Lung microvascular endothelial cell (primary cell): ENCODE measurements at places on chromosomes 6 and 20.
A peak's percentile ranks its signal among the peaks of the same experiment; 100 is the strongest.

- peak; percentile 62 for DNase-seq
Observed at GRCh38 chr6:138517635-138518034, 18.3 kb upstream of the NHSL1 start.

- DNase-seq = no peak
Observed at GRCh38 chr6:166758136-166758704, 131.2 kb upstream of the RPS6KA2 start.

DNA sequence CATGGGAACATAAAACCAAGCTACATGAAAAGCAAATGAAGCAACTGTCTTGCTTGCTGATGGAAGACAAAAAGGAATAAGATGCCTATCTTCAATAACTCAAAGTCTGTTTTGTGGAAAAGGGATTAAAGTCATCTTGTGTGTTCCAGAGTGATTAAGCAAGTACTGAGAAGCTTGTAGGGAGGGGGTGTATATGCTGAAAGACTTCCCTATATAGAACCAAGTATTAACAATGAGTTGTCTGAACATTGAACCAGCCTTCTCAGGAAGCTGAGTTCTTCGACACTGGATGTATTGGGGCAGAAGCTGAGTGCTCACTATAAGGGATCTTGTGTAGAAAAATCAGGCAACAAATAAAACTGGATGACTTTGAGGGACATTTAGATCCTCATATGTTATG is 451.8 kb downstream of the CD83 start:
- DNase-seq = no peak

DNA sequence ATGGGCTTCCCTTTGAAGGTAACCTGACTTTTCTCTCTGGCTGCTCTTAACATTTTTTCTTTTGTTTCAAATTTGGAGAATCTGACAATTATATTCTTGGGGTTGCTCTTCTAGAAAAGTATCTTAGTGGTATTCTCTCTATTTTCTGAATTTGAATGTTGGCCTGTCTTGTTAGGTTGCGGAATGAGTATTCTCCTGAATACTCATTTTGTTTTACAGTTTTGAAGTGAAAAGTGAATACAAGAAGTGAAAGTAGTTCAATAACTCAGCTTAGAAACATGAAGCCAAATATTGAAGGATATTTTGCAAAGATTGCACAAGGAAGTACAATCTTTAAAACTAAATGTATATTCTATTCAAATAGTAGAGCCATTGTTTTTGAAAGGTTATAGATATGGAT is 120.2 kb upstream of the MAP3K4 start:
- DNase-seq = no peak

- DNase-seq = no peak
Observed at GRCh38 chr6:44245391-44245911, 1.4 kb upstream of the HSP90AB1 start.

DNA sequence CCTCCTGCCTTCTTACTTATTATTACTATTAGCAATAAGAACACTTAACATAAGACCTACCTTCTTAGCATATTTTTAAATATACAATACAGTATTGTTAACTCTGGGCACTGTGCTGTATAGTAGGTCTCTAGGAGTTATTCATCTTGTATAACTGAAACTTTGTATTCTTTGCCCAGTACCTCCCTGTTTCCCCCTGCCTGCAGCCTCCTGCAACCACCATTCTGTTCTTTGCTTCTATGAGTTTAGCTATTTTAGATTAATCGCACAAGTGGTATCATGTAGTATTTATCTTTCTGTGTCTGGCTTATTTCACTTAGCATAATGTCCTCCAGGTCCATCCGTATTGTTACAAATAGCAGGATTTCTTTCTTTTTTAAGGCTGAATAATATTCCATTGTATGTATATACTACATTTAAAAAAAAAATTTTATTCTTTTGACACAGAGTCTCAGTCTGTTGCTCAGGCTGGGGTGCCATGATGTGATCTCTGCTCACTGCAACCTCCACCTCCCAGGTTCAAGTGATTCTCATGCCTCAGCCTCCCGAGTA is 4.4 kb downstream of the C6orf89 start:
- DNase-seq = no peak

GRCh38 chr6:40671001-40671693 is 84.0 kb upstream of the LRFN2 start:
- no peak for DNase-seq

DNA sequence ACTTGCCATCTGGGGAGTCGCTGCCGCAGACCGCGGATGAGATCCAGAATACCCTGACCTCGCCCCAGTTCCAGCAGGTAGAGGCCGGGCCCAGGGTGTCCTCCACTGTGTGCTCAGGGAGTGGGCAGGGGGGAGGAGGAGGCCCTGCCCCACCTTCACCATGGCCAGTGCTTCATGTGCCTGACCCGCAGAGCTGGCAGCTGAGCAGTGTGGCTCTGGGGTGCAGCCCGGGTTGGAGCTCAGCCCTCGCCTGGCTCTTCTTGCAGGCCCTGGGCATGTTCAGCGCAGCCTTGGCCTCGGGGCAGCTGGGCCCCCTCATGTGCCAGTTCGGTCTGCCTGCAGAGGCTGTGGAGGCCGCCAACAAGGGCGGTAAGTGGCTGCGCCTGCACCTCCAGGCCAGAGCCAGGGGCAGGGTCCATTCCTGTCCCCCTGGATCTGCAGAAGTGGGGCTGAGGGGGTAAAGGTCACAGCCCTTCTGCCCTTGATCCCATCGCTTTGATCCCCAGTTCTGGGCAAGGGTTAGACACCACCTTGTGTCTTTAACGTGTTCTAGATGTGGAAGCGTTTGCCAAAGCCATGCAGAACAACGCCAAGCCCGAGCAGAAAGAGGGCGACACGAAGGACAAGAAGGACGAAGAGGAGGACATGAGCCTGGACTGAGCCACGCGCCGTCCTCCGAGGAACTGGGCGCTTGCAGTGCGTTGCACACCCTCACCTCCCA is 5.5 kb downstream of the ADRM1 start:
- no peak for DNase-seq

DNA sequence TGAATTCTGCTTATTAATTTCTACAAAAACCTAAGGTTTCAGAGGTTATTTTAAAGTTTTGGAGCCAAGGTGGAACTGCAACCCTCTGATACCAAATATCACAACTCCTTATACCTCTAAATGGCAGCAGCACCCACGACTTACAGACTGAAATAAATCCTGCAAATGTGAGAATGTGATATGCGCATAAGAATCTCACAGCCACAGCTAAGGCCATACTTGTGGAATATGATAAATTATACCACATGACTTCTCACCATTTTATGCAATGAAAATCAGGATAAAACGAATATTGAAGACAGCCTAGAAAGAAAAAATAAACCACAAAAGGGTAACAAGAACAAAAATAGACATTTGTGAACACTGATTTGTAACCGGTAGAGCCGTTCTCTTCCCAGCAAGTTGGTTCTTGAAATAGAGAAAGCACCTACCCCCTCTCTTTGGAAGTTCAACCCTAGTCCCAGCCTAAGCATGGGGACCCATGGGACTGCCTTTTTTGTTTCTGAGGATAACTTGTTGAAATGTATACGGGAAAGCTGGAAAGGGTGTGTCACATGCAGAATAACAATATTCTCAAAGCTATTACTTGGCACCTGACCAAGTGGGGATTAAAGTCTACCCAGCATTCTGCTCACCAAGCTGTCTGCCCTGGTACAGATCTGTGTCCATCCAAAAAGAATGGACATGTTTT is 47.1 kb upstream of the MCM9 start:
- DNase-seq = no peak

GRCh38 chr6:163260911-163261310 is 153.6 kb upstream of the QKI start:
- DNase-seq = no peak

DNA sequence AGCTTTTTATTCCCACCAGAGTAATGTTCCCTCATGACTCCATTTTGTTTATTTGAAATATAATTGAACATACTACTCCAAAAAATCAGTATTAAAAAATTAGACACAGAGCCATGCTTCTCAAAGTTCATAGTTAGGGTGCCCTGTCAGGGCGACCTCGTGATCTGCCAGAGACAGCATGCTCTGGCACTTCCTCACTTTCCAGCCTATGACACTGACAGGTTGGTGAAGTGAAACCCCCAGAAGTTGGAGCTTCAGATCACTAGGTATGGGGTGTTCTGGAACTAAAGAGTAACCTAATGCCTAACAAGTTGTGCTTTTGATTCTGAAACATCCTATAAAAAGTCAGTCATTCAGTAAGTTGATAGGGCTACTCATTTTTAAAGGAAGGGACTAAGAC is 93.0 kb downstream of the TBC1D7 start:
- DNase-seq = no peak

- no peak for DNase-seq
Observed at GRCh38 chr6:114762145-114762544, 419.3 kb upstream of the HS3ST5 start.

GRCh38 chr6:15879371-15880261 is 216.8 kb upstream of the DTNBP1 start:
- DNase-seq = peak; percentile 77

DNA sequence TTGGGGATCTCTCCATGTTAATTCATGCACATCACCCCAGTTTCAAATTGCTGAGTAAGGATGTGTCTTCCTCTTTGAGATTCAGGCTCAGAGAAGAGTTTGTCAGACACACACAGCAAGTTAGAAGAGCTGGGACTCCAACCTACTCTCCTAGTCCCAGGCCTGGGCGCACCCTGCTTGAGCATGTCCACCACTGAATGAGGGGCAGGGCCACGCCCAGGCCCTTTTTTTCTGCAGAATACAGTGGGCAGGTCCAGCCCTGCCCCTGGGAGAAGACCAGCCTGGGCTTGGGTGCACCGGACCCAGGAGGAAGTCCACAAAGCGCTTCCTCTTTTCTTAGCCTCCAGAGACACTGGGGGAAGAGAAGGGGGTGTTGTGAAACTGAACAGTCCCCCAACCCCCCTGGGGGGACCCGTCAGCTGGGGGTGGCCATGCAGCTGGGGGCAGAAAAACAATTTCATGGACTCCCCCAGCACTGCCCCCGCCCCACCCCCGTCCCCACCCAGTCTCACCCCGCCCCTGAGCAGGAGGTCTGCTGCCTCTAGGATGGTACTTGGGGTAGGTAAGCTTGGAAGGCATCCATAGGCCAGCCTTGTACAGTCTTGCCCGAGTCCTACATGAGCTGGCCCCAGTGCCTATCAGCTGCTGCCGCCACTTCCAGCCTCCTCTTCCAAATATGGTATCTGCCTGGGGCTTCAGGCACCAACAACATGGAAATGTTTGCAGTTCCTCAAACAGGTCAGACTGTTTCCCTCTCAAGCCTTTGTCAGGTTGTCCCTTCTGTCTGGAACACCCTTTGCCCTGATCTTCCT is 11.7 kb upstream of the HCK start:
- DNase-seq = no peak

DNA sequence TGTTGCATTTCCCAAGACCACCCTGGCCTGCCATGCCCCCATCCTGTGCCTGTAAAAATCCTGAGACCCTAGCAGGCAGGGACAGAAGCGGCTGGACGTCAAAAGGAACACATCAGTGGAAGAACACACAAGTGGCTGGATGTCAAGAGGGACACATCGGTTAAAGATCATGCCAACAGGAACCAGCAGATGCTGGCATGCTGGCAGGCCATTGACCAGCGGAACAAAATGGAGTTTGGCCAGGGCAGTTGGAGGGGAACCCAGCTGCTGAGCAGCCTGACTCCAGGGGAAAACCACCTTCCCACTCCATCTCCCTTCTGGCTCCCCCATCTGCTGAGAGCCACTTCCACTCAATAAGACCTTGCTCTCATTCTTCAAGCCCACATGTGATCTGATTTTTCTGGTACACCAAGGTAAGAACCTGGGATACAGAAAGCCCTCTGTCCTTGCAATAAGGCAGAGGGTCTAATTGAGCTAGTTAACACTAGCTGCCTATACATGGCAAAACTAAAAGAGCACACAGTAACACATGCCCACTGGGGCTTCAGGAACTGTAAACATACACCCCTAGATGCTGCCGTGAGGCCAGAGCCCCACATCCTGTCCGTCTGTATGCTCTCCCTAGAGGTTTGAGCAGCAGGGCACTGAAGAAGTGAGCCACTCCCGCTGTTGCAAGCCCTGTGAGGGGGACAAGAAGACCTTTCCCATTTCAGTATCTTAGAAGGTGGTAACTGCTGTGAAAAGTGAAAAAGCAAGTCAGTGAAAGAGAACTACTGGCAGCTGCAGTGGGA is 4.2 kb upstream of the TSBP1 start:
- DNase-seq = no peak

GRCh38 chr20:50295762-50296449 is 105.3 kb downstream of the CEBPB start:
- DNase-seq = no peak

DNA sequence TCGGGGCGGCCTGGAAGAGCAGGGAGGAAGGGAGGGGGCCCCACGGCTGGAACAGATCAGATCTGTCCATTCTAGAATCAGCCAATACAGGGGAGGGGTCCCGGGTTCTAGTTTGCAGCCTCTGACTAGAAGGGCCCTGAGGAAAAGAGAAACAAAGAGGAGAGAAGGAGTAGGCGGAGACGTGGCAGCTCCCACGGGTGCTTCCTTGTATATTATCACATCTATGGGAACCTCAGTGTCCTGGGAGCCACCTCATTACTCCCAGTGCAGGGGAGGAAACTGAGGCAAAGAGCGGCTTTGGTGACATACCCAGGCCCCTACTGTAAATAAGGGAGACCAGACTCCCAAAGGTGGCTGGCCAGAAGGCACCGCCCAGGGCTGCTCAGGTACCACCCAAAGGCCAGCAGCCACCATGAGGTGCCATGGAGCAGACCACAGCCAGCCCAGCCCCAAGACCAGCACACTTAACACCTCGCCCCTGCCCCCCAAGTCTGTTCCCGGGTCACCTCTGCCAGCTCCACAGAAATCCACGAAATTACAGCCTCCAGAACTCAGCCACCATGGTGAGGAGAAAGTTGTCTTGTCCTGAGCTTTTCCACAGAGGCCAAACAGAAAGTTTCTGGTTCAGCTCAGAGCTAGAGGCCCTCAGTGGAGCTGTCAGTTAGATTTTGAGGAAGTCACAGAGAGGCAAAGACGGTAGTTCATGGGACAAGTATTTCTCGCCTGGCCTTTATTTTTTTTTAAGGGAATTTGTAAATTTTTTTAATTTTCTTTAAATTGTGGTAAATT is 2.1 kb downstream of the ZC3H12D start:
- DNase-seq = no peak

DNA sequence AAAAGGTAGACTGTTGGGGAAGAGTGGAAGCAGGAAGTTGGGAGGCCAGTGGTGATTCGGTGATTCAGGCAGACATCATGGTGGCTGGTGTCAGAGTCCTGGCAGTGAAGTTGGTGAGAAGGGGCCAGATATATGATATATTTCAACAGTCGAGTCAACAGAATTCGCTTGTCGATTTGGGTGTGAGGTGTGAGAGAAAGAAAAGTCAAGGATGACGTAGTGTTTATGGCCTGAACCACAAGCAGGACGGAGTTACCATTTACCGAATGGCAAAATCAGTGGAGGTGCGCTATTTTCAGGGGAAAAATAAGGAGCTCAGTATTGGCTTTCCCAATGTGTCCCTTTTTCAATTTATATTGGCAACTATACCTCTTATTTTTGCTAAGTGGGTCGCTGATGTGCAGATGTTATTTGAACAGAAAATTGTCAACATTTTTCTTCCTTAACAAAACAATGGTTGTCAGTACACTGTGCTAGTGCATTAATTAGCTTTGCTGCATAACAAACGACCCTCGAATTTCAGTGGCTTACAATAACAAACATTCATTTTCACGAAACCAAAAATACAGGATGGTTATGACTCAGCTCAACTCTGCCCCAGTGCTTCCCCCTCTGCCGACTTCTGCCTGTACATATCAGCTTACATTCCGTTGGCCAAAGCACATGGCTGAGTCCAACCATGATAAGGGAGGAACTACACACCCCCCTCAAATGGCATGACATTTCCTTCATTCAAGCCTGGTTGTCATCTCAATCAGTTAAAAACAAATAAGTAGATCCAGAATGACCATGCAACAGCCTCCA is 255.0 kb upstream of the ZFP64 start:
- DNase-seq = peak; percentile 11
